NCI-H774 (cell line): ENCODE measurements at places on chromosomes 1 and 21.

DNA sequence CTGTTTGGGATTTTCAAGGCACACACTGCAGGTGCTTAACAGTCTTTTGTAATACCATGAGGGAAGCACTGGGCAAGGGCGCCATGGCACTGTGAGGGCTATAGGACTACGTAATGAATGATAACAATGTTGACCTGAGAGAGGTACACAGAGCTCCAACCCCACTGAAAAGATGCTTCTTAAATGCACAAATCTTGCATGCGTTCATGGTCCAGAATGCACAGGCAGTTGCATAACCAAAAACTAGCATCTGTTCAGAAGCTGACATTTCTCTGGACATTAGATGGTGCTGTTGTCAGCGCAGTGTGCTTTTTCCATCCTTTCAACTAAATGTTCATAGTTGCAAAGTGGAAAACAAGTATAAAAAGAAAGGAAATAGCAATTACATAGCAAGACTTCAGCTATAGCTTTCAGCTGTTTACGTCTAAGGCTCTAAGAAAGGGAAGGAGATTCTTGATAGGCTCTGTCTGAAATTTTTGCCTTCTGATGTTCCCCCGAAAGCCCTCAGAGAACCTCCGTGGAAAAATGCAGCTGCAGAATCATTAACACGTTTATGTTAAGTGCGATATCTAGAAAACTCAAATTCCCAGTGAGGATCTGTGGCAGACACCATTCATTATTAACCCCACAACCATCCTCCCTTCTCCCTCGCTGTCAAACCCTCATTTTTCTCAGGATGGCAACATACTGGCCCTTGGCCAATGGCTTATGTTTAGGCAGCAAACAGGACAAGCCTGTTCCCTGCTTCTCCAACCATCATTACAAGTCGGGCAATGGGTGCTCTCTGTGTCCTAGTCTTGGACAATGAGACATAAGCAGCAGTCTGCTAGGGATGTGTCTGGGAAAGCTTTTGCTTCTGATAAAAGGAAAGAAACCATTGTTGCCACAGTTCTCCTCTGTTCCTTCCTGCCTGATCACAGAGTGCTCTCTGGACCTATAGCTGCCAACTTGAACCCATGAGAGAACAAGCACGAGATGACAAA lies 8.2 kb upstream of the TARBP1 start:
- no peak for DNase-seq

GRCh38 chr1:198519639-198520501 lies 20.6 kb downstream of the ATP6V1G3 start:
- DNase-seq = no peak

DNA sequence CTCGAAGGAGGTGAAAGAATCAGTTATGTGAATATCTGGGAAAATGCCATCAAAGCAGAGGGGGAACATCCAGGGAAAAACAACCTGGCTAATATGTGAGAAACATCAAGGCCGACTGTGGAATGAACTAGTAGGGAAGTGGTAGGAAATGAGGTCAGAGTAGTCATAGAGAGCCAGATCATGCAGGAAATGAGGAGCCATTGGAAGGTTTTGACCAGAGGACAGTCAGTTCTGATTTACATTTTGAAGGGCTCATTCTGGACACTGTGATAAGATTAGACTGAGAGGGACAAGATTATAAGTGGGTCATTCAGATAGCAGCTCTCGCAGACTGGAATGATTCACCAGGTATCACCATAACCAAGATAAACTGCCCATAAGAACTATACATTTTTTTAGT lies 63.7 kb downstream of the SYT14 start:
- DNase-seq = no peak

DNA sequence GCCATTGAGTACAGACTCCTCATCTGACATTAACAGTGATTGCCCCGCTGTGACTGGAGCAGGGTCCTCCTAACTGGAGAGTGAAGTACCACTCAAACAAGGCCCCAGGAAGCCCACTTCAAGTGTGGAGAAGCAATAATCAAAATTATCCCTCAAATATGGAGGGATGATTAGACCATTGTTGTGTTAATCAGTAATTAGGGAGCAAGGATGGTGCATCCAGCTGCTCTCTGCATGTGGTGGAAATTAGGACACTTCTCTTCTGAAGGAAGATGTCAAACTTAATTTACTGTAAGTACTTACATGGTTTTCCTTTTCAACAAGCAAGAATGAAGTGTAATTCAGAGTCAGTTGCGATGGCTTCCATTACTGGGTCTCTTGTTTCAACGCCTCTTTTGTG lies 3.4 kb upstream of the ZP4 start:
- DNase-seq = peak; percentile 45

DNA sequence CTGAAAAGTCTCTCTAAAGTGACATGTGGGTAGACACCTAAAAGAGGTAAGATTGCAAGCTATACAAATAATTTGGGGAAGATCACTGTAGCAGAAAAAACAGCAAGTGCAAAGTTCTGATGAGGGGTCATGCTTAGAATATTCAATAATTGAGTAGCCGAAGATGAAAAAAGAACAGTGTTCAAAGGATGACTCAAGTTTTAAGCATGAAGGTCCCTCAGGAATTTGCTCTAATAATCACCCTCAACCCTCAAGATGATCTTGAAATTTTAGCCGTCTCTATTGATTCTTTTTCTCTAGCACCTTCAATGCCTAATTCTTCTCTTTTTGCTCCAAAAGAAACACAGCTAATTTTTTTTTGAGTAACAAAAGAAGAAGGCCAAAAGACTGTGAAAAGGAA lies 190.6 kb upstream of the ZNHIT6 start:
- DNase-seq = no peak

DNA sequence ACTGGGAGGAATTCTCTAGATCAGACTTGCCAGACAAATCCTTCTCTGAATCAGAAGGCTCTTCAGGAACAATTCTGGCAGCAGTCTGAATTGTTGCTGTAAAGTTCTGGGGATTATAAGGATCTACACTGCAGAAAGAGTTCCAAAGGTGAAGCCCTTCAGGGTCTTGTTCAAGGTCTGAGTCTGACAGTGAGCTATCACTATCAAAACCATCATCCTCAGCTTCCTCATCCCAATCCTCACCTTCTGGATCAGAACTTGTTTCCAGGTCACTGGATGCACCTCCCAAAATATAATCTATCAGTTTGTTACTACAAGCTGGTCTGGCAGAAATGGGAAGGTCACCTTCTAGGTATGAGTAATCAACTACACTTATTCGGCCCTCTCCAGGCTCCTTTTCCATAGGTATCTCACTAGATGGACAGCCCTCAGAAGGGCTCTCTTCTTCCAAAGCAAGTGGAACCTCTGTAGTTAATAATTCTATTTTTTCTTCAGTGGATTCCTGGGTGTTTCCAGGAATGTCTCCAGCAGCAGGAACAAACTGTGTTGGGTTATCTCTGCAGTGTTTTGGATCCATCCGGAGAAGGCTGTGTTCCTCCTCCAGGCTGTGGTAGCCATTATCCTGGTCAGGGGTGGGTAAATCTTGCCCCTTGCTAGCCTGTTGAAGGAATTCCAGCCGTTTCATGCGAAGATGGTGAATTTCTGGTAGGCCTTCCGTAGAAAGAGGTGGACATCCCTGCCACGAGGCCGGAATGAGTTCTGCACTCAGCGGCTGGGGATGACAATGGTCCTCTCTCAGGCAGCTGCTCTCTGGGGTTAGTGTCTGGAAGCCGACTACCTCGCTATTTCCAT lies 1.6 kb downstream of the PPP1R15B start:
- no peak for DNase-seq

DNA sequence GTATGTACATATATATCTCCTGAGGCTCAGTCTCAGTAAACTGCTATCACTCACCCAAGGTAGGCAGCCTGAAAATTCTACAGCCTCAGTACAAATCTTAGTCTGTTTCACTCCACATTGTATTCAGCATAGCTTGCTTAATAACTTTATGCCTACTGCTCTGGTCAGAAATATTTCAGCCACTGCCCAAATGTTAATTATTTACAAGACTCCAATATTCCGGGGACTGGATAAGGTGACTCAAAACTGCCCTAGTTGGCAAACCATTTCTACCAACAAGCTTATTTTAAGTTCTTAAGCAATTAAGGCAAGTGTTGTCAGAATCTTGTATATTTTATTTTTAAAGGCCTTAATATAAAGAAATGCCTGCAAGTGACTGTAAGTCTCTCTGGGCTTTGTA lies 114.8 kb downstream of the LRRIQ3 start:
- DNase-seq = no peak
